ENCODE measurements at places on chromosomes 12 and 14.

GRCh38 chr14:67555518-67556090 lies 22.5 kb downstream of the PLEKHH1 start:
- DNase-seq, result no peak

DNA sequence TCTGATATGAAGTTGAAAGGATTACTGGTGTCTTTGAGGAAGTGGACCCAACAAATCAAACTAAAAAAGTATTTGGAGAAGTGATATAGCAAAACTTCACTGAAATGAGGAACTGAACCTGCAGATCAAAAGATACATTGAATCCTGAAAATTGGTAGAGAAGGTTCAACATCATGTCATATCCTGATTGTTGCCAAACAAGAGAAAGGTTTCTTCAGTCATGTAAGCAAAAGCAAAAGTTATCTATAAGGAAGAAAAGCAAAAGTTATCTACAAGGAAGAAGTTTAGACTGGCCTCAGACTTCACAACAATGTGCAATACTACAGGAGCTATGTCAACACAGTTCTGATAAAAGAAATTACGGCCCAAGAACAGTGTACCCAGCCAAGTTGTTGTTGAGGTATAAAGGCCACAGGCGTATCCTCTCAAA lies 142.7 kb downstream of the RAD51B start:
- DNase-seq, result no peak

DNA sequence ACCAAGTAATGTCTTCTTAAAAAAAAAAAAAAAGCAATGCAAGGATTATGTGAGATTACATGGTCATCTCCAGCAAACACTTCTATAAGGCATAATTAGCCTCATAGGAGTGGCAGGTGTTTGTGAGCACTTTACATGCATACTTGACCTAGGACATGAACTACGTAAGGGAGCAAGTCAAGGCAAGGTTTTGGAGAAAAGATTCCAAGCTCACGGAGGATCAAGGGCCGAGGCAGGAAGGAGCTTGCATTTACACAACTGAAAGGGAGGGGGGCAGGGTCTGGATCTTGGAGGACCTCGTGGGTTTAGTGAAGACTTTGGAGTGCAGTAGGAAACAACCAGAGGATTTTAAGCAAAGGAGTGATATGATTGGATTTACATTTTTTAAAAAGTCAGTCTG lies 112.5 kb downstream of the CCER1 start:
- DNase-seq, result no peak

GRCh38 chr14:31566456-31566855 lies 5.3 kb downstream of the NUBPL start:
- no peak for DNase-seq

DNA sequence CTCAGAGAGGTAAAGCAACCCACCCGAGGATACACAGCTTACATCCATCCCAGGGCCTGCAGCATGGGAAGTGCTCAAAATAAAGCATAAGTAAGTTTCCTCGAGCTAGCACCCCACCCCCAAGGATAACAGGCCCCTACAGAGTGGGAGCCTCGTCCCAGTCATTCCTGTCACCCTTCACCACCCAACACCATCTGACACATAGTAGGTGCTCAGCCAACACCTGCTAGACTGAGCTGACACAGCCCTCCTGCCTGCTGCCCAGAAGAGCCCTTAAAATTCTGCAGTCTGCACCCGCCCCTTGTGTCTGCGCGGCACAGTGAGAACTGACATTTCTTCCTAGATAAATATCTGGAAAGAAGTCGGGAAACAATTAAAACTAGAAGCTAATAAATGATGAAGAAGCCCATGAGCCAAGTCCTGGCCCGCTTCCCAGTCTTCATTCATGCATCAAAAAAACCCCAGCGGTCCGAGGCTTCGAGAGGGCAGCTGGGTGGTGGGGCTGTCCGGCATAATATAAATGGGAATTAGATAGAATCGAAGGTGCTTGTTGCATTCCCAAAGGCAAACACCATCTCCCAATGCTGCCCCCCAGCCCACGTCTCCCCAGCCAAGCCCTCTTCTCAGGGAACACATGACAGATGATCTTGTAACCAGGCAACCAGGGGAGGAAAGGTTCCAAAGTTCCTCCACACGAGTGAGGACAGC lies 76.2 kb downstream of the BCL11B start:
- DNase-seq, result no peak

GRCh38 chr12:5391653-5392052 lies 40.3 kb upstream of the NTF3 start:
- DNase-seq, result no peak

- DNase-seq, result no peak
Measured at GRCh38 chr14:66281036-66281776, 205.0 kb upstream of the CCDC196 start.

DNA sequence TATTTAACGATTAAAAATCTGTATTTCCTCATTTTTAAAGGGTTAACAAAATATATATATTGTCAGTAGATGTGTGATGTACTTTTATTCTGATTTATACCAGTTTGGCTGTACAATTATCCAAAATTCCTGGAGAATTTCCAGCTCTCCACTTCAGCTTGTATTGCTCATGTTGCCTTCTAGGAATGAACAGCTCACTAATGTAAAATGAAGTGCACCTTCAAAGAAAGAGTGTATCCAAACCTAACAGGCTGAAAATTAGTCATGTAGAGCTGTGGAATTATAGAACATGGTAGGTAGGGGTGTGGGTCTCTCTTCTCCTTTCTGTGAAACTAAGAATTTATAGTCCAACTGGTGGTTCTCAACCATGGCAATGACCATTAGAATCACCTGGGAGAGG lies 362.0 kb downstream of the ETNK1 start:
- DNase-seq, result no peak

DNA sequence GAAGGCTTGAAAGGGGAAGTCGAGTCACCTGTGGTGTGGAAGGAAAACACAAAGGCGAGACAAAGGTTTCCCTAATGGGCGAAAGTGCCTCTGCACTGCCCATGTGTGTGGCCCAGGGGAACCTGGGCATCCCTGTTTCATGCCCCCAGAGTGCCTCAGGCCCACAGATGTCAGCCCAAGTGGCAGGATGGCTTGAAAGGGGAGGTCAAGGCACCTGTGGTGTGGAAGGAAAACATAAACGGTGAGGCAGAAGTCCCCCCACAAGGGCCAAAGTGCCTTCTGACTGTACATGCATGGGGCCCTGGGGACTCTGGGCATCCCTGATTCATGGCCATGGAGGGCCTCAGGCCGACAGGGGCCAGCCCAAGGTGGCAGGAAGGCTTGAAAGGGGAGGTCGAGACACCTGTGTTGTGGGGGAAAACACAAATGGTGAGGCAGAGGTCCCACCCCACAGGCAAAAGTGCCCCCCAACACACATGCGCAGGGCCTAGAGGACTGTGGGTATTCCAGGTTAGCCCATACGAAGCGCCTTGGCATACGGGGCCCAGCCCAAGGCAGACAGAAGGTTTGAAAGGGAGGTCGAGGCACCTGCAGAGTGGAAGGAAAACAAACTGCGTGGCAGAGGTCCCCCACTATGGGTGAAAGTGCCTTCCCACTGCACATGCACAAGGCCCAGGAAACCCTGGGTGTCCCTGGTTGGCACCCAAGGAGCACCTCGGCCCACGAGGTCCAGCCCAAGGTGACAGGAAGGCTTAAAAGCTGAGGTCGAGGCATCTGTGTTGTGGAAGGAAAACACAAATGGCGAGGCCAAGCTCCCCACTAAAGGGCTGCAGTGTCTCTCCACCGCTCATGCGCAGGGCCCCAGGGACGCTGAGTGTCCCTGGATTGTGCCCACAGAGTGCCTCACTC lies 382.3 kb downstream of the ALG10 start:
- DNase-seq, result no peak

- no peak for DNase-seq
Measured at GRCh38 chr14:64656986-64657385, 47.2 kb upstream of the PLEKHG3 start.

- no peak for DNase-seq
Measured at GRCh38 chr14:99559286-99559990, 44.6 kb downstream of the CCDC85C start.

- DNase-seq, result no peak
Measured at GRCh38 chr12:116707751-116708150, 30.1 kb downstream of the SPRING1 start.

- no peak for DNase-seq
Measured at GRCh38 chr14:25150934-25151790, 101.2 kb upstream of the STXBP6 start.

DNA sequence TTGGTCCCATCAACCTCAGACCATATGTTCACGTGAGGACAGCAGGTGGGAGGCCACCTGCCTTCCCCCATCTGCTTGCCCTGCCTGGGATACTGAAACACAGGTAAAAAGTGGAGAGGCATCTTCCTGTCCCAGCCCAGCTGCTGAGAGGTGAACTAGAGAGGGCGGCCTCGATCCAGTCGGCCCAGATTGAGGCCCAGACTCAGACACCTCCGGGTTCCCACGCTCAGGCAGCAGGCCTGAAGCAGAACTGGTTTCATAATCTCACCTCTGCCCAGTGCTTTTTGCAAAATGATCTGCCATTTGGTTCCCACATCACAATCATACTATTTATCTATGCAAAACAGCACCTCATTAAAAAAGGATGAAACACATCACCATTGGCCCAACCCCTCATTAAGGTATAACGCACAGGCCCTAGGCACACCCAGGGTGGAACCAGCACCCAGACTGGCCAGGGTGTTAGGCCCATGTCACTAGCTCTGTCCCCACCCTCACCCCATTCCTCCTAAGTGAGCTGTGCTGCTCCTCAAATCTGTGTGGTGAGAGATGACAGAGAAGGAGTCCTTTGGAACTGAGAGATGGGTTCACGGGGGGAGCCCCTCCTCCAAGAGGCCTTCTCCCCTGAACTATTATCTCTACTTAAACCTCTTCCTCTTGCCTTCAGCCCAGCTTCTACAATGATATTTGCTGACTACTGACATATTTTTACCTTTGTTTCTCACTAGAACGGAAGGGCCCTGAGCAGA lies 81.1 kb downstream of the ZFP36L1 start:
- no peak for DNase-seq

GRCh38 chr12:93376436-93377251 lies 1.1 kb upstream of the NUDT4 start:
- peak; percentile 62 for DNase-seq

- DNase-seq, result no peak
Measured at GRCh38 chr12:122732170-122732569, 1.5 kb upstream of the HCAR1 start.

DNA sequence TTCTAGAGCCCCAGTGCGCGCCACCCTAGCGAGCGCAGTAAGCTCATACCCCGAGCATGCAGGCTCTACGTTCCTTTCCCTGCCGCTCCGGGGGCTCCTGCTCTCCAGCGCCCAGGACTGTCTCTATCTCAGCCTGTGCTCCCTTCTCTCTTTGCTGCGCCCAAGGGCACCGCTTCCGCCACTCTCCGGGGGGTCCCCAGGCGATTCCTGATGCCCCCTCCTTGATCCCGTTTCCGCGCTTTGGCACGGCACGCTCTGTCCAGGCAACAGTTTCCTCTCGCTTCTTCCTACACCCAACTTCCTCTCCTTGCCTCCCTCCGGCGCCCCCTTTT lies 791 bp downstream of the TMEM233 start:
- DNase-seq, result peak; percentile 11

DNA sequence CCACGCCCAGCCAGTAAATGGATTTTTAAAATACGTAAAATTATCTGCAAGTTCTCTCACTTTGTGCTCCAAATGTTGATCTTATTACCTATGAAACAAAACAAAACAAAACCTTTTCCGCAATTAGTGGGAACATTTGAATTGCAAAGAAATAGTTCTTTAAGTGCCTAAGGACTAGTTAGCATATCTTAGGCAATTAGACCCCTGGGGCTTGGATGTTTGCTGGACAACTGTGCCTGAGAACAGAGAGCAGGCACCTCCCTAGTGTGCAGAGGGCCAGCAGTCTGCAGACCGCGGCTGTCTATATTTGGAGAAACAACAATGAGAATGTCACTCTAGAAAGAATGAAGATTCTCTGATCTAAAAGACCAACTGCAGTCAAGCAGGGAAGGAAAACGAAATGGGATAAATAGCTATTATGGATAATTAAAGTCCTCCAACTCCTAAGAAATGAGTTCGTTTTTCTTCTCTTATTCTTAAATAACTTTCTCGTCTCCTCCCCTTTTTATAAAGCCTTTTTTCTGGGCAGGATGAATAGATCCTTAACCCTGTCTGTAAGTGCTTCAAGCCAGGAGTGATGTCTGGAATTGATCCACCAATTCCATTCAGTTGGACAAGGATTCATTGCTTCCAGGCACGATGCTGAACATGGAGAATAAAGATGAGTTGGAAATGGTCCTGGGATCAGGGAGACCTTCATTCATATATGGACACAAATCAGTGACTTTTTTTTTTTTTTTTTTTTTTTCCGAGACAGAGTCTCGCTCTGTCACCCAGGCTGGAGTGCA lies 16.2 kb downstream of the SLC17A8 start:
- peak; percentile 17 for DNase-seq

- no peak for DNase-seq
Measured at GRCh38 chr12:29516431-29516875, 19.0 kb upstream of the OVCH1 start.

- no peak for DNase-seq
Measured at GRCh38 chr12:93208011-93208410, 169.7 kb upstream of the NUDT4 start.

GRCh38 chr12:61780435-61780834 lies 479.8 kb upstream of the USP15 start:
- DNase-seq, result no peak

- DNase-seq, result no peak
Measured at GRCh38 chr12:27631365-27631764, 64.9 kb upstream of the REP15 start.

DNA sequence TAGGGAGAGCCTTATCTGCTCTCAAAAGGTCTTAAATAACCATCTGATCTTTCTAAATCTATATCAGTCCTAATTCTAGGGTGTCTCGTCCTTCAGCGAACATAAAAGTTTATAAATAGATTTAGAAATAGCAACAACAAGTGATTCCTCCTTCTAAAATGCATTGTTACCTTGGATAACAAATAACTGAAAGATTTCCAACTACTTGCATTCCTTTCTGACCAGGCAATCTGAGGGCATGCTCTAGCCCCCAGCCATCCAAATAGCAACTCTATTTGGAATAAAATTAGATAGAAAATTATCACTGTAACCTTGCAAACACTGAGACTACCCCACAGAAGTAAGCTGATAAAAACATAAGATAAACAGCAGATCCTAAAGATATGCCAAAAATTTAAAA lies 21.8 kb upstream of the KRR1 start:
- no peak for DNase-seq
